ENCODE measurements at places on chromosomes 16 and 17.
A peak's percentile ranks its signal among the peaks of the same experiment; 100 is the strongest.

GRCh38 chr17:36107660-36108059 lies 4.0 kb downstream of the CCL4 start:
- peak; percentile 16 for DNase-seq

DNA sequence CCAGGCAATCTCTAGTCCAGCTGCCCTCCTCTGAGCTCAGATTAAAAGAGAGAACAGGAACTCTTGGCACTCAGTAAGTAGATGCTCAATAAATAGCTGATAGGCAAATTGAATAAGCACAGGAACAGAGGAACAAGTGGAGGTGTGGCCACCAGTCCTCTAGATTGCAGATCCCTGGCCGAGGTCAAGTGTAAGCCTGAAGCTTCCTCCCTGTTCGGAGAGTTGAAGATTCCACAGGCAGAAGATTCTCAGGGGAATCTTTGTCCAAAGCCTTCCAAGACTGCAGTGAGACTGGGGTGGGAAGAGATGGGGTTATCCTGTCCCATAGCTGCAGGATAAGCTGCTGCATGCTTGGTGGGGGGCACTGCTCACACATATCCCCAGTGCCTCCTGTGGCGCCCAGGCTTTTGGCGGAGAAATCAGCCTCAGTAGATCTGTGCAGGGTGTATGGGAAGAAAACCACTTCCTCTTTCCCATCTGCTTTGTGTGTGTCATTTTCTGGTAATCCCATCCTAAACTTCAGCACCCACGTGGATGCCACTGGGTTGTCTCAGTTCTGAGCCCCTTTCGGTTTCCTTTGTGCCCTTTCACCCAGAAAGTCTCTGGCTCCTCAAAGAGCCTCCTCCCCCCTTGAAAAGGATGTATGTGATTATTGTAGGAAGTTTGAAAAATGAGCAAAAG lies 12.1 kb downstream of the CD300A start:
- no peak for DNase-seq

GRCh38 chr16:9844361-9844760 lies 337.9 kb downstream of the GRIN2A start:
- no peak for DNase-seq

DNA sequence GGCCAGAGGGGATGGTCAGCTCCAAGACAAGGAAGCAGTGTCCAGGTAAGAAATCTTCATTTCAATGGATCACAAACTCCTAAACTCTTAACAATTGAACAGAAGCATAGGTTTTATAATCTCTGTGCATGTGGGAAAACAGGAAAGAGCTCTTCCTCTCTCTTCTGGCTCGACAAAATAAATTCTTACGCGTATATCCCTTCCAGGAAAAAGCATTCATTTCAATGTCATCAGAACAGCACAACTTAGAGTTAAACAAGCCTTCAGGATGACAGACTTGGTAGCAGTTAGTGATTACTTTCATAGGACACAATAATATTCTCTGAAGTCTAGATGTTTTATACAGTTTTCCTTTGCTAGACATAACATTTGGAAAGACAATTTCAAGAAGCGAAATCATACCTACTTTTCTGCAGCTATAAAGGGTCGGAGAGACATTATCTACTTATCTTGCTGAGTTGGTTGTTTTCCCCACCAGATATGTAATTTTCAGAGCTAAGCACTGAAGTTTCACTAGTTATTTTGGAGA lies 19.3 kb upstream of the SLC35G3 start:
- no peak for DNase-seq

DNA sequence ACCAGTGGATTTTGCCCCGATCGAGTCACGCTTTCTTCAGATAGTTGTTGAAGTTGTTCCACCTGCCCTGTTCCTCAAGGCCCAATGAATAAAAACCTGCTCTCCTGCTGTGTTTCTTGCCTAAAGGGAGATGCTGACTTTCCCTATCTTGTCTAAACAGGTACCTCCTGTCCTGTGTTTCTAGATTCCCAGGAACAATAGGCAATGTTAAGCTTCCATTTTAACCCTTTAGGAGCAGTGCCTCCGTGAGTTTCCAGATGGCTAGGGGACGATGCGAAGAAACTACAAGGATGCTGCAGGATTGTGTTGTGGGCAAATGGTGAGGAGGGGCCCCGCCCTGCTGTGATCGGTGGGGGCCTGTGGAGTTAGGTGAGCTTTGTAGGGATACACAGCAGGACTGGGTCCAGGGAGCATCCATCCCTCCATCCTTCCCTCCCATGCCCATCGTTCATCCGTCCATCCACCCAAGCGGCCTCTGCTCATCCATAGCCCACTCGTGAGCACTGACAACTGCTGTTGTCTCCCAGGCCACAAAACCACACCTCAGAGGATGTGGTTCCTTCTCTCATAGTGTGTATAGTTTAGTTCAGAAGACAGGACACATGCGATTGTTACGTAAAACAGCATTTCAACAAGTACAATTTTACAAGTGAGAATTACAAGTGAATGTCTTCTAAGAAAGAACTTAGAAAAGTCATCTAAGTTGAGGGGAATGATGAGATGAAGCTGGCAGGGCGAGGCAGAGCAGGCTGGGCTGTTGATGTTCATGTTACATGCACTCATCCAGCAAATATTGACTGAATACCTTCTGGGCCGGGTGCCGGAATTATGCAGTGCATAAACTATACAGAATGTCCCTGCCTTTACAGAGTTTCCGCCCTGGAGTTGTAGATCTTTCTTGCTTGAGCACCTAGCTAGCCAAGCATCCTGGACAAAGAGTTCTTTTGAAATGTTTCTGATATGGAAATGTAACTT lies 5.2 kb downstream of the ARSG start:
- no peak for DNase-seq

All from stimulated activated CD8-positive, alpha-beta memory T cell treated with anti-CD3 and anti-CD28 coated beads, Interleukin-15, amount 100 ng/mL, for 48 hours (primary cell).